ENCODE measurements at places on chromosomes 7 and 10.

- DNase-seq: no peak
These were observed 578 bp downstream of the ZNF713 start for GRCh38 chr7:55887821-55888247.

DNA sequence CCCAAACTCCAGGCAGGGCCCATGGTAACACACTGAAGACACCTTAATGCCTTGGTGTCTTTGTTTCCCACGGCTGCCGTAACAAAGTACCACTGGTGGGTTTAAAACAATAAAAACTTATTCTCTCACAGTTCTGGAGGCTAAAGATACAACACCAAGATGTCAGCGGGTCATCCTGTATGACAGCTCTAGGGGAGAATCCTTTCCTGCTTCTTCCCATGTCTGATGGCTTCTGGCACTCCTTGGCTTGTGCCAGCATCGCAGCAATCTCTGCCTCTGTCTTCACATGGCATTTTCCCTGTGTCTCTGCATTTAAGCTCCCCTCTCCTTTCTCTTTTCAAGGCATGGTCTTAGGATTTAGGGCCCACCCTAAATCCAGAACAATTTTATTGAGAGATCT is 33.1 kb downstream of the PRSS2 start:
- no peak for DNase-seq

DNA sequence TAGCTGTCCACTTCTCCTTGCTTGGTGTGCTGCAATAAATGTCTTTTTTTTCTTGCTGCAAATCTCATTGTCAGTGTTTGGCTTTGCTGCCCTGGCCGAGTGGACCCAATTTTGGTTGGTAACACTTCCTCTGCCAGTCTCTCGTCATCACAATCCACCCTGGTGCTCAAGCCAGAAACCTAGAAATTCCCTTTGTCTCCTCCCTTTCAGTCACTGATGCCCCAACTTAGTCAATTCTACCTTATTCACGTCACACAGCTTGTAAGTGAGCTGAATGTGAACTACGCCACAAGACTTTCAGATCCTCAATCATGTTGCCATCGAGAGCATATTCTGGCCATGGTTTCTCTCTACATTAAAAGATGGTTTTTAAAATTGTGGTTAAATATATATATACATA is 13.0 kb upstream of the FRA10AC1 start:
- DNase-seq: no peak

- DNase-seq: no peak
These were observed 379.7 kb upstream of the C7orf33 start for GRCh38 chr7:148210804-148211325.

GRCh38 chr10:55330486-55330885 is 529.5 kb upstream of the PCDH15 start:
- no peak for DNase-seq

- DNase-seq: no peak
These were observed 173.9 kb downstream of the ELFN1 start for GRCh38 chr7:1843921-1844335.

- no peak for DNase-seq
These were observed 155.6 kb upstream of the SEMA3C start for GRCh38 chr7:81074406-81074805.

DNA sequence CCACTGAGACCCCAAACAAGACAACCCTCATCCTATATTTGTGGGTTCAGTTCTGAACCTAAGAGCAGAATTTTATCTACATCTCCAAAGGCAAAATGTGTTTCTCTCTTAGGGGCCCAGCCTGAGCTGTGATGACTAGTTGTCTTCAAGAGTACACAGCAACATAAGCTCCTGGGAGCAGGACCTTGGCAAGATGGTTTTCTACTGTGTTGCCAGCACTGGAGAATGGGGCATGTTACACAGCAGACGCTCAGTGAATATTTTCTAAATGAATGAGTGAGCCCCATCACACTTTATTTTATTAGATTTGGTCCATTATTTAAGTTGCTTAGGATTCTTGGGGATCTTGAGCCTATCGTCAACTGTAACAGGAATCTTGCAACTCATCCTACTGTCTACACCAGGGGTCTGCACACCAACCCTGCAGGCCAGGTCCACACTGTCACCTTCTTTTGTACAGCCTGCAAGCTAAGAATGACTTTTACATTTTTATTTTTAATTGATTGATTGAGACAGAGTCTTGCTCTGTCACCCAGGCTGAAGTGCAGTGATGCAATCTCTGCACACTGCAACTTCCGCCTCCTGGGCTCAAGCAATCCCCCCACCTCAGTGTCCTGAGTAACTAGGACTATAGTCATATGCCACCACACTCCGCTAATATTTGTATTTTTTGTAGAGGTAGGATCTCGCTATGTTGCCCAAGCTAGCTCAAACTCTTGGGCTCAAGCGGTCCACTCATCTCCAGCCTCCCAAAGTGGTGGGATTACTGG is 347.1 kb downstream of the FGFR2 start:
- no peak for DNase-seq

DNA sequence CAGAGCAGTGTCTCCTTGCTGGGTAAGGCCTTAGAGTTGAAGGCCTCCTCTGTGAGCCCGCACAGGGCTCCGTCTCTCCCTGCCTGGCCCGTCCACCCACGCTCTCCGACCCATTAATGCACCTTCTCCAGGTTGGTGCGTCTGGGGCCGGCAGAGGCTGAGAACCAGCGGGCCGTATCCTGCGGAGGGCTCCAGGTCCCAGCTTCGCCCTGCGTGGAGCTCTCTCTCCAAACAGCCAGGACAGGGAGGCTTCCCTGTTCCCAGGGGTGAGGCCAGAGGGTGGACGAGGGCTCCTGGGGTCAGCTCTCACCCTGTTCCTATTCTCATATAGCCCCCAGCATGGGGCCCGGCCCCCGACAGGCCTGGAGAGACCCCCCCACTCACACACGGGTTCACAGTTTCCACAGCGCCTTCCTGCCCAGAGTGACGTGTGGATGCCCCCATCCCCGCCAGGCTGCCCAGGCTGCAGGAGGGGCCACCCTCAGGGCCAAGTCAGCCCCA is 34.6 kb downstream of the GET4 start:
- DNase-seq: no peak

DNA sequence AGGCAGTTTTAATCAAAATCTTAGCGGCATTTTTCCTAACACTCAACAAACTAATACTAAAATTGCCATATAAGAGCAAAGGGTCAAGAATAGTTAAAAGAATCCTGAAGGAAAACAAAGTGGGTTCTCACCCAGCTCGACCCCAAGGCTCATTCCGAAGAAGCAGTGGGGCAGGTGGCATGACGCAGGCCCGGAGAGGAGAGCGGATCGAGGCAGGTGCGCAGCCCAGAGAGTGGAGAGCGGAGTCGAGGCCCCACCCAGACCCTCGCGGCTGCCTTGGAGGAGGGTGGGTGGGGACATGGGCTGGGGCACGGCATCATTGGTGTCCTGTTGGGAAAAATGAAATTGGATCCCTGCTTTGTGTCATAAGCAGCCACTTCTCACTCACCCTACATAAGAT is 109.8 kb downstream of the INPP5A start:
- no peak for DNase-seq

GRCh38 chr7:28666154-28666553 is 253.8 kb downstream of the CREB5 start:
- DNase-seq: peak; percentile 24

- peak; percentile 79 for DNase-seq
These were observed 218.2 kb upstream of the KLF14 start for GRCh38 chr7:130951976-130952876.

DNA sequence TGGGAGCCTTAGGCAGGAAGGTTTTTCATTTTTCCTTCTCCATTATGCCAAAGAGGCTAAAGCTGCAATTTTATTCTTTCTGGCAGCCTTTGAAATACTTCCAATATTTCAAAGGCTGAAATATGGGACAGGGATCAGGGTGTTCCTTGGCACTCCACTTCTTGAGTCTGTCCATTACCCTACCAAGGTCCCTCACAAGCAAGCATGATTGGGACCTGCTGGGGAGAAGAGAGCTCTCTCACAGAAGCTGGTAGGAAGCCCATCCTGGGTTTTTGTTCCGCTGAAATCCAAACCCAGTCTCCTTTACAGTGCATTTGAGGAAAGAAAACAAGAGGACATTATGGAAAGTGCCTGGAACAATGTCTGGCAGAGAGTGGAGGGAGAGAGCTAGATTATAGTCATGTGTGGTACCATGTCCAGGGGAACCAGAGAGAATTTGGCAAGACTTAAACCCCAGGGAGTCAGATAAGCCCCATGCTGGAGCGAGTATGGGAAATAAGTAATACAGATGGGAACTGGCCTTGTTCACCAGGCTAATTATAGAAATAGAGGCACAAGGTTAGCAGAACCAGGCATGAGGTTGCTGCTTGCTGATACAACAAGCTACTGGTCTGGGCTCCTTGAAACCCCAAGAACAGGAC is 104.7 kb downstream of the LSM5 start:
- DNase-seq: no peak

GRCh38 chr10:118904286-118904685 is 125.2 kb upstream of the NANOS1 start:
- DNase-seq: no peak

GRCh38 chr10:58919927-58920654 is 256.4 kb upstream of the PHYHIPL start:
- DNase-seq: peak; percentile 94

Measured in fibroblast of skin of back (primary cell).